ENCODE measurements at places on chromosomes 2 and 18.

GRCh38 chr2:69890881-69891280, 2.9 kb upstream of the SNRNP27 start:
- no peak overlapping the region for H3K4me3 ChIP-seq
- DNase-seq, result no peak
- no peaks in the 10 kb centered on the region for H3K27me3 ChIP-seq
- H3K27ac ChIP-seq, result no peak overlapping the region

DNA sequence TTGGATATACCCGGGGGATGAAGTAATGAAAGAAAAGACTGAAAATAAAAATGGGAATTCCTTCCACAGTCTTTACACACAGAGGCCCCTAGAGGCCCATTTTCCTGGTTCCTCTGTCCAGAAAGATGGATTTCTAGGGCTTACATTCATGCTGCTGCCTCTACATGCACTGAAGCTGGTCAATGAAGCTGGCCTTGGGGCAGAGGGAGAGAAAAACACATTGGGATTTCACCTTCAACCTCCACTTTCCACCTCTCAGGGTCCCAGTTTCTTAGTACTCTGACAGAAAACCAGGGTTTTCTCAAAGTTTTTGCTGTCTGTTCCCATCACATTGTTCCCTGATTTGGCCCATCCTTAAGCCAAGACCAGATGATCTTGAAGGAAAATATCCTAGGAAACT, 154.6 kb upstream of the ZSWIM2 start:
- no peak for DNase-seq
- no peaks in the 10 kb centered on the region for H3K4me1 ChIP-seq
- H3K27me3 ChIP-seq, result no peaks in the 10 kb centered on the region
- no peaks in the 10 kb centered on the region for H3K36me3 ChIP-seq

DNA sequence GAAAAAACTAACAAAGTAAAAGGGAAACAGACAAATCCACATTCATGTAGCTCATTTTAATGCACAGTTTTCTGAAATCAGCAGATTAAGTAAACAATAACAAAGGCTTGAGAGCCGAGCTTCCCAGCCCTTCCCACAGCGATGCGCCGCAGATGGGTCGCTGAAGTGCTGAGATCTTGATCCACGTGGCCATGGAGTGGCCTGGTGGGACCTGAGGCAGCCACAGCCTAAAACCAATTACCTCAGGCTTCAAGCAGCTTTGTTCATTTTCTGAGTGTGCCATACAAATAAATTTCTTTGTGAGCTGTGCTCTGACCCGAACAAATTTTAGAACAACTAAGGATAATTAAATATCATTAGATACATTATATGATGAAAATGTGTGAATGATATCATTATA, 25.6 kb upstream of the CYRIA start:
- DNase-seq, result no peak
- no peaks in the 10 kb centered on the region for H3K36me3 ChIP-seq

GRCh38 chr2:68747900-68748299, 13.3 kb downstream of the ARHGAP25 start:
- H3K27ac ChIP-seq, result no peak overlapping the region
- no peaks in the 10 kb centered on the region for H3K27me3 ChIP-seq
- no peak for DNase-seq
- no peaks in the 10 kb centered on the region for H3K36me3 ChIP-seq
- H3K4me1 ChIP-seq, result peaks cover 20% of the 10 kb centered on the region
- no peak overlapping the region for H3K4me3 ChIP-seq

DNA sequence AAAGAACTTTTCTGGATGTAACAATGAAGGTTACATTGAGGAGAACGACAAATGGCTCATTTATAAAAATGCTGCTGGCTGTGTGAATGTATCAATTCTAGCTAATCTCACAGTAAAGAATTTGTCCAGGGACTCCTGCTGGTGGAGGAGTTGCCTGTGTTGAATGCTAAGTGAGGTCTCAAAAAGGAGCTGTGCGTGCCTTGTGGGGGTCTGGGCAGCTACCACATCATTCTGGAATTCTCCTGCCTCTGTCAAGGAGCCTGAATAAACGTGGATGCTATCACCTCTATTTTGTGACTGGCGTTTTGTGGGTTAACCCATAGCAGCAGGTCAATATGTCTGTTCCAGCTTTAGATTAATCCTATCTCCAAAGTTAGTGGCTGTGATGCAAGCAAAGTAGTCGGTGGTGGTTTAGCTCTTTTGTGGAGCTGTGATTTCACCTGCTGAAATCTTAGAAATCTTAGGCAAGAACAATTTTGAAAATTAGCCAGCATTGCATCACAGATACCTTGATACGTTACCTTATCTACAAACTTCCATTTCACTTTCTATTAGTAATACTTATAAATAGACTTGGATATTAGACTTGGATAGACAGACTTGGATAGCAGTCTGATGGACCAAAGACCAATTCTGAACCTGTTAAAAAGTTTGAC, 96.8 kb downstream of the MTCL1 start:
- no peak overlapping the region for H3K4me3 ChIP-seq
- no peaks in the 10 kb centered on the region for H3K27me3 ChIP-seq
- no peaks in the 10 kb centered on the region for H3K36me3 ChIP-seq

DNA sequence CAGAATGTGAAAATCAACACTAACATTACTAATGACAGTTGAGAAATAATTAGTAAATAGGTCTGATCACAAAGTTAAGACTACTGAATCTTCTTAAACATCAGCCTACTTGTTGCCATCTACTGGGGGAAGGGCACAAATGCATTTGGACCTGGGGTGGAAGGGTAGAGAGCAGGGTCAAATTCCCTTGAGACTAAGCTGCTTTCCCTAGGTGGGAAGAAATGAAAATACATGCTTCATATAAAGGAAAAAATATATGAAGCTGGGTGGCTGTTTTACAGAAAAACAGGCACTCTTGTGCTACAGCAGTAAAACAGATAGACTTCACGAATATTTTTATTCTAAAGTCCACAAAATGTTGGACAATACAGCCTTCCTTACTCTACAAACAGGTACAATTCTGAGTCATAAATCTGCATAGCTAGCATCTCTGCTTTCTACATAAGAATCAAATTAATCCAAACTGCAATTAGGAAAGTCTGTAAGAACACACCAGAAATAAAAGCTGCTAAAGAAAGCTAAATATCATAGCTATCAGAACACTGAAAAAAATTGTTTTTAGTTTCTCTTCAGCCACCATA, 10.9 kb downstream of the TRIP12 start:
- H3K4me1 ChIP-seq, result peaks cover 33% of the 10 kb centered on the region
- no peak overlapping the region for H3K4me3 ChIP-seq
- peaks cover 11% of the 10 kb centered on the region for H3K36me3 ChIP-seq
- H3K27me3 ChIP-seq, result no peaks in the 10 kb centered on the region
- no peak for DNase-seq
